ENCODE measurements at places on chromosomes 16 and 17.

DNA sequence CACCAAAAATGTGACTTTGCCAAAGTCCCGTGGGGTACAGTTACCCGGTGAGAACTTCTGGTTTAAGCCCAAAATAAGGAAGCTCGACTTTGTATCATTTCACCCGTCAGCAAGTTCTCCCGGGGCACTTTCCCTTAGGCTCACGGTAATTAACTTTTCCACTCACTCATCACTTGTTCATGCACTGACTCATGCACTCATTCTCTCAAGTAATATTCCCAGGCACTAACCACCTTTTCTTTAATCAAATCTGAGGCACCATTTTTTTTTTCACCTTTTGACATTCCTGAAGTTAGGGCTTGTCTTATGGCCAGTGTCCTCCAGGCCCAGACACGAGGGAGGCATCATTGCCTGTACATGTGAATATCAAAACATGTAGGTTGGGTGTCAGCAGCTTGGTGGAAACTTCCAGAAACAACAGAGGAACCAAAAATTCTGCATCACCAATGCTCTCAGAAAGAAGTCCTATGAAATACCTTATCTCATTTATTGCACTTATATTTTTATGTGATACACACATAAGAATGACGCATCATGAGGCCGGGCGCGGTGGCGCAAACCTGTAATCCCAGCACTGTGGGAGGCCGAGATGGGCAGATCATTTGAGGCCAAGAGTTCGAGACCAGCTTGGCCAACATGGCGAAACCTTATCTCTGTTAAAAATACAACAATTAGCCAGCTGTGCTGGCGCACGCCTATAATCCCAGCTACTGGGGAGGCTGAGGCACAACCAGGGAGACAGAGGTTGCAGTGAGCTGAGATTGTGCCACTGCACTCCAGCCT, 36.1 kb upstream of the ATP2C2 start:
- no peak for DNase-seq

DNA sequence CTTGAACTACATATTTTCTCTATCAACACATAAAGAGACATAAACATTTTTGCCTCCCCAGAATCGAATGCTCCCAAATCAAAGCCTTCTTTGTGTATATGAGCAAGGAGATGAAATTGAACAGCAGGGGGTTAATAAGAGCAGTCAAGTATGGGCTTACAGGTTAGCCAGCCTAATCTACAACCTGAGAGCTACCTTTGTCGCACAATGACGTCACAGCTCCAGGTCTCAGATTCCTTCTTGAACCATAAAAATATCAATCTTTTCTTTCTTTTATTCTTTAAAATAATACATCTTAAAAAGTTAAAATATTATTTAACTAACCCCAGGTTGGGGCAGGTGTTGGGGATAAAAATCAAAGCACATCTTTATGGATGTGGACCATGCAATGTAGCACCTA, 482.9 kb upstream of the CDH11 start:
- no peak for DNase-seq

GRCh38 chr16:57264381-57264780, 19.3 kb downstream of the ARL2BP start:
- no peak for DNase-seq

DNA sequence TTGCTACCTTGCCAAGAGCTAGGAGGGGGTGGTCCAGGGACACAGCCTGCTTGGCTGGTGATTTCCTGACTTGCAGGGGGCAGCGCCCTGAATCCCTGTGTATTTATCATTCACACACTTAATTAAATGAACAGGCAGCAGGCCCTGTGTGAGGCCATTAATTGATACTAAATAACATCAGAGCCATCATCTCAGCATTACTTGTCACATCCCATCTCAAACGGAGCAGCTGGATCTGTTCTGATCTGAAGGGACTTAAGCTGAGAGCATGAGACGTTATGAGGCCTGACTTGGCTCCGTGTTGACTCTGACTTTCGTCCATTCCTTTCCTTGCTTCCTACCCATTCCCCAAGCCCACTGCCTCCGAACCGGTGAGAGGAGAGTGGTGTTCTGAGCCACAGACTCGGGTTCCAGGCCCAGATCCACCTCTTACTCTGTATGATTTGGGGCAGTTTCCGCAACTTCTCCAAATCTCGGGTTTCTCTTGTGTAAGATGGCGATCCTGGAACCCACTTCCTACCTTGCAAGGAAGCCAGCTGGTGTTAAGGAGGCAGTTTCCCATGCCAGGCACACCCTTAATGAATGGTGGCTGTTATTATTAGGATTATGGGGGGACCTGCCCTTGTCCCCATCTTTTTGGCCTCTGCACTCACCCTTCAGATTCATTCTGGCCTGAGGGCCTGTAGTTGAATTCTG, 33.8 kb downstream of the CACNA1G start:
- DNase-seq = no peak

DNA sequence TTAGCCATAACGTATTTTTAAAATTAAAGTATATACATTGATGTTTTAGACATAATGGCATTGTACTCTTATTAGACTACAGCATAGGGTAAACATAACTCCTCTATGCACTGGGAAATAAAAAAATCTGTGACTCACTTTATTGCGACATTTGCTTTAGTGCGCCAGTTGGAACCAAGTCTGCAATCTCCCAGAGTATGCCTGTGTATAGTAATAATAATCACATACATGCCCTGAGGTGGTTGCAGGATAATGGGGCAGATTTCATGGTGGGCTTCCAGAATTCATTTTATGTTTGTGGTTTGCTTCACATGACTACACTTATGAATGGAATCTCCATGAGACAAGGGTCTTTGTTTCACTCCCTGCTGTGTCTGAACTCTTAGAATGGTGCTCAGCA, 66.9 kb upstream of the N4BP1 start:
- no peak for DNase-seq

DNA sequence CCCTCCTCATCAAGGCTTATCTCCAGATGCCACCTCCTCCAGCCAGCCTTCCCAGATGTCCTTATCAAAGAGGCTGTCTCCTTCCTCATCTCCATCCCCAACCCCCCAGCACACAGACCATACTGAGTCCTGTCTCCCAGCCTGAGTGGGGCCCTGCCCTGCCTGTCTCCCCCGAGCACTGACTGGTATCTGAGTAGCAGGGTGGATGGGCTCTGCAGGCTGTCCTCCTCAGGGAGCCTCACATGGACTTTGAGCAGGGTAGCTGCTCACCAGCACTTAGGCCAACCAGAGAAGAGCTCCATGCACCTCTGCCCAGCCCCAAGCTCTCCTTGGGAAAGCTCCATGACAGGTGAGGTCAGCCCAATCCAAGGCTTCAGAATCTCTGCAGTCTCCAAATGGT, 20.0 kb upstream of the ITGA3 start:
- no peak for DNase-seq

DNA sequence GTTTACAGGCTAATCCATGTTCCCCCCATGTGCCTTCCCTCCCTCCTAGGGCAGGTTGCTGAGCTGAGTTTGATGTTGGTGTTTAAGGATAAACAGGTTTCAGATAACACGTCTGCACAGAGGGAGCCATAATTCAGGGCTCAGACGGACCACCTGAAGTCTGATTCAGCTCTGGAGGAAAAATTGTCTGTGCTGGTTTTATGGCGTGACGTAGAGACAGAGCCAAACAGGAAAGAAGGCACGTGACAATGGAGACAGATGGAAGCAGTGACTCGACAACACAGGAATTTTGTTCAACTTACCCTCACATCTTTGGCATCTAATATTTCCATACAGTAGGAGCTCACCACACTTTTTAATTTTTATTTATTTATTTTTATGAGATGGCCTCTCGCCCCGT, 10.7 kb upstream of the USP10 start:
- no peak for DNase-seq

DNA sequence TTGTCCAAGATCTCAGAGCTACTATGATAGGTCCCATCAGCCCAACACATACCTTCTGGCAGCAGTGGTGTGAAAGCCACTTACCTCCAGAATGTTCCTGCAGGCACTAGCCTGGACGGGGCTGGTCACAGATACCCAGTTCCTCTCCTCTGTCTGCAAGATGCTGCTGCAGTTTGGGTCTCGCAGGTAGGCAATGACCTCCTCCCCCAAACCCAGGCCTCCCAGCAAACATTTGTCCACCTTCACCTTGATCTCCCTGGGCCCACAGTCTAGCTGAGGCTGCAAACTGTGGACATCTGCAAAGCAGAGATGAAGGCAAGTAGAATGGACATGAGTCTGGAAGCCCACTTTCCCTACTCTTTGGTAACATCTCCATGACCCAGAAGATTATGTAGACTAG, 7.1 kb downstream of the GP2 start:
- no peak for DNase-seq

- DNase-seq = no peak
Measured at GRCh38 chr17:59684967-59685366, 22.3 kb downstream of the PTRH2 start.

- no peak for DNase-seq
Measured at GRCh38 chr17:75486151-75486550, 29.2 kb downstream of the CASKIN2 start.

GRCh38 chr17:72565006-72565405, 444.2 kb downstream of the SOX9 start:
- DNase-seq = no peak

DNA sequence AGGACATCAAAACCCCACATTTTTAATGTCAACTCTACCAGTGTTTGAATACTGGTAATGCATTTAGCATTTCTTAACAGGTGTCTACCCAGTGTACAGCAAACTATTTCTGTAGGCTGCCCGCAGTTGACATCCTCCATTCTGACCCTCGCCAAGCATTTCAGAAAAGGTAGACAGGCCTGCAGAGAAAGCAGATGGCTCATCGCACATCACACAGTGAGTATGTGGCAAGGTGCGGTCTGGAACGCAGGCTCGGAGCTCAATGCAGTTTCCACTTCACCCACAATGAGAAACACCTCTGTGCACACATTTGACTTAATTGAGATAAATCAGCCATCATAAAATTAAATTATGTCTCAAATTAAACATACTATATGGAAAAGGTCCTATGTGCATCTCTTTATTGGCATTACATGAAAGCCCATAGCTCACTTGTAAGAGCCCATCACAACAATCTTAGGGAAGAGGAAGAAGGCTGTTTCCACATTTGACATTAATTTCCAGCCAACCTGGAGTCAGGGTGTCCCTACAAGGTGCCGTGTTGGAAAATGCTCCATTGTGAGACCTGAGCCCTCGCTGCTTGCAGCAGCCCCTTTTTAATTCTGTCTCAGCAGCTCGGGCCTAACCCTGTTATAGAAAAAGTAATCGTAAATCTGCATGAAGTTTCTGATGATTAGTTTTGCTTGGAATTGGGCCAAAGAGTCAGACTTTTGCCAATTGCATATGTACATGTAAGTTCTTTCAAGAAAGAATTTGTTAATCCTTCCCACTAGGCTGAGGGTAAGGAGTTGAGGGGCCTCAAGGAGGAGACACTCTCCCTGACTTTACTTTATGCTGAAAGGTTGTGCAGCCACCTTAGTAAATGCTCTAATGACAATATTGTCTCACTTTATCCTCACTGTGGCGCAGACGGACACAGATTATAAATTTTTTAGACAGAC, 378.7 kb upstream of the DYNLRB2 start:
- no peak for DNase-seq

- no peak for DNase-seq
Measured at GRCh38 chr16:508884-509736, 18.4 kb upstream of the CAPN15 start.

DNA sequence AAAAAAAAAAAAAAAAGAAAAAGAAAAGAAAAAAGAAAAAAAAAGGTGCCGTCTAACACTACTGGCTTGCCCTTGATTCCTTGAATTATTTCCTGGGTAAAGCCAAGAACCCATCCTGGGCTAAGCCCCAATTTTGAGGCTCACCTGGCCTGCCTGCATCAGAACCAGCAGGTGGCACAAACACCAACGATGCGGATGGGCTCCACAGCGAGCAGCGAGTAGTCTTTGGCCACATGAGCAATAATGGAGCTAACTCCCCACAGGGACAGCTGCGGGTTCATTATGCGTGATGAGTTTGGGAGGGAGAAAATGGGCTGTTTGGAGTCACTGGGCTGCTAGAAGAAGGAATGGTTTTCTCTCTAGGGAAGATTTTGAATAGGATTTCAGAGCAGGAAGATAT, 91.1 kb downstream of the ASIC2 start:
- DNase-seq = no peak

DNA sequence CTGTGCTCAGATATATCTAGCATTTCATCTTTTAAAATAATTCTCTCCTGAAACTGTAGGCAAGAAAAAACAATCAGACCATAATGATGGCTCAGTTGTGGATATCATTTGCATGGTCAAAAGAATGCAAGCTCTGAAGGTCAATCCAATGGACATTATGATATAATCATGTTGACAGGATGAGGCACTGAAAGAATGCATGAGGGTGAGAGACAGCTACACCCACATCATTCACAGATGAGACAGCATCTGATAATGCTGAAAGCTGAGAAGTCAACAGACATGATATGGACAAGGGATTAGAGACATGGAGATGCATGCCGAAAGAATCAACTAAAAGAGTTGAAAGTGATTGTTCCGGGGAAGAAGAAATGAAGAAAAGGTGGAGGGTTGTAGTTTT, 346.4 kb upstream of the CDH5 start:
- no peak for DNase-seq

GRCh38 chr17:56898874-56899273, 15.0 kb downstream of the TRIM25 start:
- no peak for DNase-seq

- no peak for DNase-seq
Measured at GRCh38 chr16:87391324-87391949, 699 bp upstream of the MAP1LC3B start.

GRCh38 chr17:2909175-2909845, 113.1 kb downstream of the RAP1GAP2 start:
- DNase-seq = no peak

GRCh38 chr17:57888311-57889216, 38.7 kb upstream of the MRPS23 start:
- DNase-seq = no peak

DNA sequence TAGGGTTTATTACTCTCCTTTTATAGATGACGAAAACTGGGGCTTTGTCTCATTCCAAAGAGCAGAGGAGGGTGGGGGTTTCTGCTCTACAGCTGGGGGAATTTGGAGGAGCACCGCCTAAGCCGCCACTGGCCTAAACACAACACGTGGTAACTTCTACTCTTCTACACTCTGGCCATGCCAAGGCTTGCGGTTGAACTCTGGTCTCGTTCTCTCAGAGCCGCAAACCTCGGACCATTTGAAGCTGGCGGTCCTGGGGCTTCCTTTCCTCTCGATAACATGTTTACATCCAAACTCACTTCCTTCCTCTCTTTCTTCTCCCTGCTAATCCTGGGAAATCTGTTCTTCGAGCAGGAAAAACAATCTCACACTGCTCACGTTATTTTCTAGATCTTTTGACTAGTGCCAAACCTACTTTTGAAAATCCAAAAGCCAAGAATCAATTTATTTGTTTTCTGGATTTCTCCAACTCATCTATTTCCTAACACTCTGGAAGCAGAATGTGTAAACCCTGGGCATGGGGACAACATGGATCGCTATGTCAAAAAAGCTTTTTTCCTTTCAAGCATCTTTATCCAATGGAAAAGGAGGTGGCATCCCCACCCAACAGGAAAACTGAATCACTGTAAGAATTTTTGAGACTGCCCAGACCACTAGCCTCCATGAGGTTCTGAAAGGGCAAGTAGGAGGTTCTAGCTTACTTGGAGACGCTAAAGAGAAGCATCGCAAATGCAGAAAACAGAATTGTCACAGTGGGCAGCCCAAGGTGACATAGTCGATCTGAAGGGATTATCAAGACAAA, 13.6 kb upstream of the EEF2K start:
- DNase-seq = no peak

- DNase-seq = no peak
Measured at GRCh38 chr17:55859301-55859795, 108.5 kb downstream of the PCTP start.
